Activated CD4-positive, alpha-beta T cell treated with anti-CD3 and anti-CD28 coated beads for 4 hours (primary cell): ENCODE measurements at places on chromosomes 12 and 14.

DNA sequence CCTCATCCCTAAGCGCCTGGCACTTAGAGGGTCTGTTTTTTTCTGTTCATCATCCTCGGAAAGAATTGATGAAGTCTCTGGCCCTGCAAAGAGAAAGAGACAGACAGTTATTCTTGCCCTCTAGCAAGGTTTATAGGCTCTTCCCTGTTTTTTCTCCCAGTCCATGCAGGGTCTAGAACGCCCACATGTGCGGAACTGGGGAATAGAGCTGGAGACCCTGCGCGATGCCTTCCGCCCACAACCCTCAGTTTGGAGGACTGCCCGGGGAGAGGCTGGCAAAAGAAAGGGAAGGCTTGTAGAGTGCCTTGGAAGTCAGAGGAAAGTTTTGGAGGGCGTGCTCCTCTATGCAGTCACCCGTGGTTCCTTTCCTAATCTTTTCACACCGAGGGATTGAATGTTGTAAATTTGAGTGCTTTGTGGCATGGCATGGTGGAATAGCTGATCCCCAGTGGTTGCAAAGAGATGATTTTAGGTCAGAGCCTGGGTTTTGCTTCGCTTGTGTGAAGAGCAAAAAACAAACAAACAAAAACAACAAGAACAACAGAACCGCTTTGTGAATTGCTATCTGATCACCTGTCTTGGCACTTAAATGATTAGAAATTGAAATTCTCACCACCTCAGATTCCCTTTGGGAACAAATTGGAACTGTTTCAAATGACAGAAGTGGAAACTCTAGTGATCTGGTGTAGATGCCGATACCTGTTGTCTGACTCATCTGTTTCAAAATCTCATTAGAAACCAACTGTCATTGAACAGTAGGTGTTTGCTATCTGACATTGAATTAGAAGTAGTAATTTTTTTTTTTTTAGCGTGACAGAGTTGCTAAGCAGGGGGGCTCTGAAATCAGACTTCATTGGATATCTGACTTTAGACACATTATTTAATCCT is 947 bp downstream of the GAS2L3 start:
- DNase-seq = no peak

GRCh38 chr12:59977779-59978178 is 381.9 kb downstream of the SLC16A7 start:
- no peak for DNase-seq

- no peak for DNase-seq
Measured at GRCh38 chr14:88454886-88455285, 69.4 kb downstream of the SPATA7 start.

- DNase-seq = no peak
Measured at GRCh38 chr14:33814010-33814409, 136.9 kb downstream of the EGLN3 start.
